Activated gamma-delta T cell treated with Interleukin-2 at 50 U/mL for 16 hours (primary cell): ENCODE measurements at places on chromosomes 4 and X.
A peak's percentile ranks its signal among the peaks of the same experiment; 100 is the strongest.

DNA sequence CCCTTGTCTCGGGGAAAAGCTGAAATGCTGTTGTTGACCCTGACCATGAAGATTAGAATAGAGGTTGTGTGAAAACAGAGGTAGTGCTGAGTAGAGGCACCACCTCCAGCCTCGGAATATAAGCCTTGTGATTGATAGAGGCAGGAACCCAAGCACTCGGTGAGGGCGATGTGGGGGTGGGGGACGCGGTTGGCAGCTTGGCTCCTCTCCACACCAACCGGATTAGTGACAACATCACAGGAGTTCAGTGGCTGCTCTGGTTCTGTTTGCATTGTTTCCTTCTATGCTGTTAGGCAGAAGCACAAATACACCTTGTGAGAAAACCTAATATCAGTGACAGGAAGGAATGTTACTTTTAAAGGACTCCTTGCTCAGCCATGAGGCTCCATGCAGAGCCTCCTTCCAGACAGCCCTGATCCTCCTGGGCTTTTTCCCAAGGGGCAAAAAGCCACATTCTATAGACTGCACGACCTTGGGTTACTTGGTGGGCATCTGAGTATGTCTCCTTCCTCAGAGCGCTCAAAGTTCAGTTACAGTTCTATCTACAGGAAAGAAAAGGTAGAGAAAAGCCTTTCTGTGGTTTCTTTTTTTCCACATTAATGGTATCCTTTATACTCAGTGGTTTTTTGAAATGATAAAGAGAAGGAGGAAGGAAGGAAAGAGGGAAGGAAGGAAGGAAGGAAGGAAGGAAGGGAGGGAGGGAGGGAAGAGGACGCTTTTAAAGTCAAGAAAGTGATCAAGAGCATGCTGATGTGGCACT lies 150.4 kb upstream of the NOCT start:
- no peak for DNase-seq

- DNase-seq, result no peak
Observed at GRCh38 chr4:144599621-144600020, 46.3 kb upstream of the HHIP start.

DNA sequence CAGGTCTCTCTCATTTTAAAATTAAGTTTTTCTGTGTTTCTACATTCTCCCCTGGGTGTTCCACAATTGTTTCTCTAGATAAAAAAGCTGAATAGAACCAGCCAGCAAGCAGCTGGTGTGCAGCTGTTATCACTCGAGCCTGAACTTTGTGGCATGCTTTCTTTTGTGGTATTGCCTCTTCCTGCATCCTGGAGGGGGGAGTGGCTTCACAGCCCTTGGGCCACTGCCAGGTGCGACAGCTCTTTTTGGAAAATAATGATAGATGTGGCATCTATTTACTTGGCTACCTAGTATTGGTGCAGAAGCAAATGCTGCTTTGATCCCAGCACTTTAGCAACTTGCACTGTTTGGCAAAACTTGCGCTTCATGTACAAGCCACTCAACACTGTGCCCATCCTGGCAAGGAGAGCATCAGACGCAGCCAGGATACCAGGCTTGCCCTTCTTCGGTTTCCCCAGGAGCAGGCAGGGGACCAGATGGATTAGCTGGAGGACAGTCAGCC lies 69.4 kb downstream of the HMGB2 start:
- DNase-seq, result no peak

DNA sequence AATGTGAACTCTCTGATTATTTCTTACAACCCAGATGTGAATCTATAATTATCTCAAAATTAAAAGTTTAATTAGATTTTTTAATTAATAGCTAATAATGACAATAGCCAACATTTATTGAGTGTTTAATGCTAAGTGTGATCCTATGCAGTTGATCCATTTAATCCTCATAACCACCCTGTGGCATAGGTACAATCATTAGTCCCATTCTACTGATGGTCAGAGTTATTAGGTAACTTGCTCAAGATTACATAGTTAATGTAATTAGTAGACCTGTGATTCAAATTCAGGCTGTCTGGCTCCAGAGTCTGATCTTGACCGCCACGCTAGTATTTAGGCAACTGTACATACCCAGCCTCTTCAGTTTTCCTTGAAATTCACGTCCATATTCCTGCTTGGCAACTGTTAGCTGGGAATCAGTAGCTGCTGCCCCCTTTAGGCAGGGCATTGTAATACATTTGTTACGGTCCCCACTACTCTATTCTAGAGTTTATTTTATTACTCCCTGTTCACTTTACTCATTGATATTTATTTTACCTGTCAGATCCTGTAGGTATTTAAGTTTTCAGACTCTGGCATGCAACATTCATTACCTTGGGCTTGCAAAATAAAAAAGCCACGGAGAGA lies 20.6 kb upstream of the TEC start:
- no peak for DNase-seq

- no peak for DNase-seq
Observed at GRCh38 chr4:155060419-155060818, 148.0 kb upstream of the NPY2R start.

GRCh38 chr4:31674313-31674947 lies 954.3 kb downstream of the PCDH7 start:
- no peak for DNase-seq

- DNase-seq, result no peak
Observed at GRCh38 chr4:173367946-173368345, 2.8 kb upstream of the SAP30 start.

- no peak for DNase-seq
Observed at GRCh38 chr4:119693126-119693525, 64.5 kb upstream of the PDE5A start.

GRCh38 chrX:66030505-66031317 lies 9.2 kb downstream of the VSIG4 start:
- no peak for DNase-seq

GRCh38 chr4:142036795-142037583 lies 400.6 kb downstream of the IL15 start:
- DNase-seq, result no peak

GRCh38 chr4:93764639-93765246 lies 63.8 kb upstream of the ATOH1 start:
- DNase-seq, result no peak

DNA sequence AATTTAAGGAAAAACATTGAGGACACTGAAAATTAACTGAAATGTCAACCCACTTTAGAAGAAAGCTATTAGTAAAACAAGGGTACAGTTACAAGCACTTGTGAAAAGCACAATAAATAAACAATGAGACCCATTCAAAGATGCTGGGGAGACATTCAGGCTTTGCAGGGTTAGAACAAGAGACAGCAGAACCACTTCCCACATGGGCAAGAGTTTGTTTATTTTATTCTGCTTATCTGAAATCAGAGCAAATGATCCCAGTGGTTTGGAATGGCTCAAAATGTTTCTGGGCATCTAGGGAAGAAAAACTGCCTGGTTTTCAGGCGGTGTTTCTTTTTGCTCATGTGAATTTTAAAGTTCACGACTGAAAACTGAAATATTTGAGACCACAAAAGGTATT lies 42.4 kb downstream of the PPP3CA start:
- no peak for DNase-seq

- no peak for DNase-seq
Observed at GRCh38 chr4:1493540-1494287, 87.5 kb upstream of the NKX1-1 start.

GRCh38 chrX:52574416-52575275 lies 57.8 kb upstream of the XAGE1B start:
- DNase-seq, result peak; percentile 11

- DNase-seq, result no peak
Observed at GRCh38 chr4:95674521-95674981, 125.8 kb upstream of the UNC5C start.

DNA sequence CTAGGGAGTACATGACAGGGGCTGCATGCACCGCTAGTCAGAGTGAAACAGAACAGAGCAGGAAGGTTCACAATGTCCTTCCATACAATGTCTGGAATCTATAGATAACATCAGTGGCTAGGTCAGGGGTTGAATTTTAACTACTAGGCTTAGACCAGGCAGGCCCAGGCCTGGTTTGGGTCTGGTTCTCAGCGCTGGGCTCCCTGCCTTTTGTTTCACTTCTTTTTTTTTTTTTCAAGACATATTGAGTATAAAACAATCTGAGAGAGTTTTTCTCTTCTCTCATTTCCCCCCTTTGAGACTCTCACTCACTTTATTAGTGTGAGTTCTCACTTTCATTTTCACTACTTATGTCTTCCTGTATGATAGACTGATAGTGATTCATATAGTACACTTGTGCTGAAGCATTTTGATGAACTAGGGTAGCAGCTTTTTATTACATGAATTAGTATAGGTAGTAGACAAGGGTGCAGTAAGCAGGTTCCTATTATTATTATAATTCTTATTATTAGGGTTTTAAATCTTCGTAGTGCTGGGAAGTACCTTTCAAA lies 120.0 kb upstream of the ZDHHC15 start:
- DNase-seq, result no peak

GRCh38 chr4:8439914-8440491 lies 520 bp downstream of the ACOX3 start:
- no peak for DNase-seq

DNA sequence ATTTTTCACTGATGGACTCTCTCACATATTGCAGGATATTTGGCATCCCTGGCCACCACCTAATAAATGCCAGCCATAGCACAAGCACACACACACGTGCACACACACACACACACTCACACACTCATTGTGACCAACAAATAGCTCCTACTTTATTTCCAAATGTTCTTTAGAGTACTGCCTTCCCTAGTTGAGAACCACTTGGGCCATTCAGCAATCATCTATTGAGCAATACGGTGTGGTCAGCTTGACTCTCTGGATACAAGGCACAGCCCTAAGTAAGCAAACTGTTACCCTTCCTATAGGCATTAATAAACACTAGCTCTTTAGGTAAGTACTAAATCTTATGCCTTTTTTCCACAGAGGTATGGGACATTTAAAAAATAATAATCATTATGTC lies 21.1 kb downstream of the CORIN start:
- no peak for DNase-seq

- DNase-seq, result no peak
Observed at GRCh38 chr4:20614816-20615215, 85.4 kb upstream of the PACRGL start.

- DNase-seq, result no peak
Observed at GRCh38 chr4:176616151-176616550, 176.6 kb downstream of the VEGFC start.

GRCh38 chr4:29046781-29047180 lies 1673.4 kb upstream of the PCDH7 start:
- DNase-seq, result no peak

DNA sequence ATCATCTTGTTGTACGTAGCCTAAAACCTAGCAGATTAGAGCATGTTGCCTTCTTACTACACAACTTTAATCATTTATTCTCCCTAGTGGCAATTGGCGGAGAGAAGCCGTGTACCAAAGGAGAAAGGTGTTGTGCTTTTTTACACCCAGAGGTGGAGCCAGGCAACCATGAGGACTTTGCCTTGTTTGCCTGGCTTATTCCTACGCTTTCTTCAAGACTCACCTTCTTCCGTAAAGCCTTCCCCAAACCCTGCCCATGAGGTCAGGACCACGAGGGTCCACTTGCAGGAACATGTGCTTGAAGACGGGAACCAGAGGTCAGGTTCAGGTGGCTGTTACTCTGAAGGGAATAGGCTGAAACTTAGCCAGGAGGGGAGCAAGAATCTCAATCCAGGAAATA lies 290.5 kb downstream of the RAB28 start:
- no peak for DNase-seq

DNA sequence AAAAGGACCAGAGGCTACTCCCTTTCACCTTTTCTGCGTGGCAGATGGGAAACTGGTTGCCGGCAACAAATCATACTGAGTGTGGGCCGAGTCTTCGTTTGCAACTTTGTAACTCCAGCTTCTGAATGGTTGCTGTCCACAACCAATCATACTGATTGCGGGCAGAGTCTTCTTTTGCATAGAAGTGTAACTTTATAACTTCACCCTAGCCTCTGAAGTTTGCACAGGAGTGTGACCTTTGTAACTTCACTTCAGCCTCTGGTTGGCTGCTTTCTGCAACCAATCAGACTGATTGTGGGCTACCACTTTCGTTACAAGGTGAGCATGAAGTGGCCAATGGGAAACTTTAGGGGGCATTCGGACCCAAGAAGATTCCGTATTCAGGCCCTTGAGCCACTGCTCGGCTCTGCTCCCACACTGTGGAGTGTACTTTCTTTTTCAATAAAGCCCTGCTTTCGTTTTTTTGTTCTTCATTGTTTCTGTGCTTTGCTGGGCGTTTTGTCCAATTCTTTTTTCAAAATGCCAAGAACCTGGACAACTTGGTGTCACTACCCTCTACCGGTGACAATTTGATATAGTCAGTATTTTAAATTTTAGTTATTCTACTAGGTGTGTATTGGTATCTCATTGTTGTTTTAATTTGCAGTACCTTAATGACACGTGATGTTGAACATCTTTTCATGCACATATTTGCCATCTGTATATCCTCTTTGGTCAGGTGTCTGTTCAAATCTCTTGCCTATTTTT lies 9.0 kb upstream of the PAGE5 start:
- DNase-seq, result no peak

DNA sequence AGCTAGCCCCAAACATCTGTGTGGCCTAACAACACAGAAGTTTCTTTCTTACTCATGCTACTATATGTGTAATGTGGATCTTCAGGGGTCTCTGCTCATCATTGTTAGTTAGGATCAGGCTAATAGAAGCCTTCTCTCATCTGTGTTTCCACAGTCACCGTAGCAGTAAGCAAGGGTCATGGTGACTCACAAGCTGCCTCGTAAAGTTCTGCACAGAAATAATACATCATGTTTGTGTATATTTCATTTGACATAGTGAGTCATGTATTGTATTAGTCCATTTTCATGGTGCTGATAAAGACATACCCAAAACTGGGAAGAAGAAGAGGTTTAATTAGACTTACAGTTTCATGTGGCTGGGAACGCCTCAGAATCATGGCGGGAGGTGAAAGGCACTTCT lies 38.7 kb downstream of the SLC4A4 start:
- no peak for DNase-seq

DNA sequence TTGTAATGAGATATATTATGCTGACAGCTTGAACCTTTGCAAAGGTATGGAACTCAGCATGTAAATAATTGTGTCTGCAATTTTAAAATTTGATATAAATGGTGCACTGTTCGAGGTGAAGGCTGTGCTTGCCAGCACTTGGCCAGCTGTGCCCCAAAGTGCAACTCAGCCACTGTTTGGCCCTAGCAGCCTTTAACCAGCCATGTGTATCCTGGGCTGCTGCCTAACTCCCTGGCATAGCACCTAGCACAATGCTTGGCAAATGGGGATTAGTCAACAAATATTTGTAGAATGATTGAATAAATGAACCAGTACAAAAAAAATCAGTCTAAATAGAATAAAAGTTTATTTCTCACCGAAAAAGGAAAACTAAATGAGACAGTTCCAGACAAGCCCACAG lies 83.8 kb upstream of the ZIC3 start:
- no peak for DNase-seq

GRCh38 chr4:121885115-121885514 lies 14.8 kb upstream of the BBS7 start:
- DNase-seq, result no peak

DNA sequence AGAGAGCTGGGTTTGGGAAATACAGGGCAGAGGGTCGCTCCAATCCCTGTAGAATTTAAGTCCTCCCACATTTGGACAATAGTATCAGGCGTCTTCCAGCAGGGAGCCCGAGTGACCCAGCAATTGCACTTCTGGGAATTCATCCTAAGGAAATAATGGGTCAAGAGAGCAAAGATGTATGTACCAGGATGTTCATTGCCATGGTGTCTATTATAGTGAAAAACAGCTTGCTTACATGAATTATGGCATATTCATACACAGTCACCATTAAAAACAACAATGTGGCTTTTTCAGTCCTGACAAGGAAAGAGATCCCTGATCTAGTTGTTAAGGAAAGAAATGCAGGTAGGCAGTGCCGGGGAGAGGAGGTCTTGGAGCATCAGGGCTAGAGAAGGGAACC lies 167.7 kb downstream of the PJA1 start:
- DNase-seq, result no peak
